Uterus (tissue), 4 donors: ENCODE measurements at places on chromosomes 1 and 21. TPM values are rescaled to one million over a fixed set of nuclear protein-coding genes. Genes with fewer than 3 reads are reported as not detected.

The AMPD1 gene
- total RNA-seq = 1.3 TPM

The C4BPA gene
- total RNA-seq = not detected

- no peak for DNase-seq
Observed at GRCh38 chr1:24996983-24997893, 67.2 kb upstream of the RUNX3 start.

GRCh38 chr1:178407215-178407614, 89.5 kb downstream of the CLEC20A start:
- no peak for DNase-seq

DNA sequence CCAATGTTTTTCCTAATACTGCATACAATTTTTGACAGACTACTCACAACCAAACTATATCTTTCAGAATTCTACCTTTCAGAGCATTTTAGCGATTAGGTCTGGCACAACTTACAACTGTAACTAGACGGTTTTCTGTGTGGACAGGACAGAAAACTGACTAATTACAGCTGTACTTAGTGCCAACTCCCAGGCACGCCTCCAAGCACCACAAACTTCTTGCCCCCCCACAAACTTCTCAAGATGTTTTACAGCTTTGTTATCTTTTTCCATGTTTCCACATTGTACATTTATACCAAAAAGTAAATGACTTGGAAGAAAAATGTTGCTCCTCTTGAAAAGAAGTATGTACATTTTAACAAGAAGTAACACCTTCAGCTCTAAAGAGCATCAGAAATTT, 13.8 kb downstream of the LYST start:
- no peak for DNase-seq

GRCh38 chr1:35882586-35882944, 444 bp upstream of the AGO1 start:
- no peak for DNase-seq

DNA sequence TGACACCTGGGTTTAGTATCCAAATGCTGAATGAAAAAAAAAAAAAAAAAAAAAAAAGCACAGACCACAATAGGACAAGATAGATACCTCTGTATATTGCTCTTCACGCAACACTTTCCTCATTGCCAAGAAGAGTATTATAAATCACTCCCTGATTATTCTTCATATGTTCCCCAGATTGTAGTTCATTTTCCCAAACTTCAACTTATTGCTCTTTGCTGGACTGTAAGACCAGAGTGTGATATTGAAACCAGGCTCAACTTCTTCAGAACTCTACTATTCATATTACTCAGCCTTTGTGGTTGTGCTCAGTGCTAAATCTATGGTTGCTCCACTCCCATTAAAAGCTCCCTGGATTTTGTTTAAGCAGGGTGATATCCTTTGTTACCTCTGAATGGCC, 180.4 kb downstream of the NTMT2 start:
- DNase-seq = no peak

The PTPRC gene
- 12.7 TPM for total RNA-seq

The RIT1 gene
- 53.8 TPM for total RNA-seq

- no peak for DNase-seq
Observed at GRCh38 chr21:36701756-36702621, 3.1 kb downstream of the SIM2 start.

DNA sequence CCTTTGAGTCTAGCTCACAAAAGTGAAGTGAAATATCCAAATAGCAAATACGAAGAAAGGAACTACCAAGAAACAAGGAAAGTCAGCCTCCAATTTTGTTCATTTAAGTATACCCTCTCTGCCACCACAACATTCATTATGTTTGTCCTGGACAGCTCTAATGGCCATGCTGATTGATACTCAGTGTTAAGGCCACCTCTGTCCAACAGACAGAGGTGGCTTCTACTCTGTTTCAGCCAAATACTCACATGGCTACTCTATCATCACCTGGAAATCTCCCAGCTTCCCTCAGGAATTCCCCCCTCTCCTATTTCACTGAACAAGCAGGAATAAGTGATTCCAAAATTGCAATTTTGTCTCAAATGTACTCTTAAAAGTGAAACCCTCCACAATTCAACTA, 10.7 kb downstream of the APP start:
- DNase-seq = no peak

The EVA1B gene
- 87.5 TPM for total RNA-seq

DNA sequence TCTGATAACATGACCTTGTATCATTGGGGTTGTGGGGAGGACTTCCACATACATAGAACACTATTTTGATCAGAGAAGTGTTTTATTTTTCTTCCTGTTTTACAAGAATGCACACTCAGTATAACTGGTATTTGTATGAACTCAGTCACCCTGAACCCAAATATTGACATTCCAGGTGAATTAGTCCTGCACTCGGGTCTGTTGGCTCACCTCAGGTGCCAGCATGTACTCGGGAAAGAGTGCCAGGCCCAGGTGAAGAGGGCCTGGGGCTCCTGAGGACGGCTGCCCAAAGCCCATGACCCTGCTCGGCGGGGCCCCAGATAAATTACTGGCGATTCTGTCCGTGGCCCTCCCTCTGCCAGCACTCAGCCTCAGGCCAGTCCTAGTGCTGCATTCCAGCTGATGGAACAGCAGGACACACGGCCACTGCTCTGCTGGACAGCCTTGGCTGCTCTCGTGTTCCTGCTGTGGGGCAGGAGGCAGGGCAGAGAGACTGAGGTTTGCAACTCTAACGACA, 75.4 kb upstream of the TMPRSS2 start:
- no peak for DNase-seq

- peak; percentile 79 for DNase-seq
Observed at GRCh38 chr1:171654942-171655745, 2.7 kb upstream of the MYOC start.

- no peak for DNase-seq
Observed at GRCh38 chr21:32525282-32525681, 60.0 kb downstream of the TCP10L start.

The GUCA2A gene
- not detected for total RNA-seq

DNA sequence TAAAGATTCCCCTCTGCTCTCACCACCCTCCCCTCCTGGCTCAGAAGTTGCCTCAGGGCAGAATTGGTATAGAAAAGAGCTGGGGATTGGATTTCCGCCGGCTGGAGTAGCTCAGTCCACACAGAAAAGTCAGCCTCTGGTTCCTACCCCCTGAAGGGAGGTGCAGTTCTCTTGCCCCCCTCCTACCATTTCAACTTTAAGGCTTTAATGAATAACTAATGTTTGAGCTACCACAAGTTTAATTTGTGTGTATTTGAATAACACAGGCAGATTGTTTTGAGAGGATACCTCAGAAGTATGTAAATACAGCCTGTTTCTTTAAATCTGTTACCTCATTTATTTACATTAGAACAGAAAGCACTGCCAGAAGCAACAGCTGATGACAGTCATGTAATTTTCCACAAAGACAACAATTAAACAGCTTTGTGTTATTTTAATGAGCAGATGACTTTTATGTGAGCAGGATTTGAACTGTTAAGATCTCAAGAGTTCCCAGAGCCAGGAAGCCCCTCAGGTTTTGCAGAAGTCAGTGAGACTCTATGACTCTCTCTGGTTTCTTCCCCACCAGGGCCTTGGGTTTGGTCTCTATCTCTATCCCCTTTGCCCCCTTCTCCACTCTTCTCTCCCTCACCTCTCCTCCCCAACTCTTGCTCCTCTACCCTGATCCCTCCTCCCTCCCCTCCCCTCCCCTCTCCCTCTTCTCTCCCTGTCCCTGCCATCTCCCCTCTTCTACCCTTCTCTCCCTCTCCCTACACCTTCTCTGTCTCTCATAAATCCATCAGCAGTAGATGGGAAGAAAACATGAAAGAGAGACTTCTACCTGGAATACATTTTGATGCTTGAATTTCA, 26.3 kb downstream of the DUSP10 start:
- no peak for DNase-seq

DNA sequence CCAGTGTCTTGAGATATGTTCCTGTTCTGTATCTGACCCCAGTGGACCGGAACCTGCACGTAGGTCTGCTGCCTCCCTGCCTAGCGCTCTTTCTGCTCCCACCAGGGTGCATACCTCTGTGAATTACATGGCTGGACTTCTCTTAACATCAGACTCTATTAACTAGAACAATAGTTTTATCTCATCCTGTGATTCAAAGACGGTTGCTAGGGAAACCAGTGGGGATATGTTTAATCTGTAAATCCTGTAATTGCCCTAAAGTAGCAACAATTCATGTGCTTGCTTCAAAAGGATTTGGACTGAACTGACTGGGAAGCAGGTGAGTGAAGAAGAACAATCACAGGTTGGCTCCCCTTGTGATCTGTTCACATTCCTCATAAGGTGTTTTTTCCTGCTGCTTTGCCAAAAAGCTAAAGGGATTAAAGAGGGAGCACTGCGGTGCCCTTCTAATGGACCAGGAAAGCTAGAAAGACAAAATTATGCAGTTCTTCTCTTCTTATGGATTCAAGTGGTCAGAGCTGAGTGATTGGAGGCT, 52.7 kb upstream of the DIRAS3 start:
- DNase-seq = no peak

The CYP2J2 gene
- 0.28 TPM for total RNA-seq

The RRAGC gene
- 17.6 TPM for total RNA-seq

The HTR6 gene
- total RNA-seq = not detected

DNA sequence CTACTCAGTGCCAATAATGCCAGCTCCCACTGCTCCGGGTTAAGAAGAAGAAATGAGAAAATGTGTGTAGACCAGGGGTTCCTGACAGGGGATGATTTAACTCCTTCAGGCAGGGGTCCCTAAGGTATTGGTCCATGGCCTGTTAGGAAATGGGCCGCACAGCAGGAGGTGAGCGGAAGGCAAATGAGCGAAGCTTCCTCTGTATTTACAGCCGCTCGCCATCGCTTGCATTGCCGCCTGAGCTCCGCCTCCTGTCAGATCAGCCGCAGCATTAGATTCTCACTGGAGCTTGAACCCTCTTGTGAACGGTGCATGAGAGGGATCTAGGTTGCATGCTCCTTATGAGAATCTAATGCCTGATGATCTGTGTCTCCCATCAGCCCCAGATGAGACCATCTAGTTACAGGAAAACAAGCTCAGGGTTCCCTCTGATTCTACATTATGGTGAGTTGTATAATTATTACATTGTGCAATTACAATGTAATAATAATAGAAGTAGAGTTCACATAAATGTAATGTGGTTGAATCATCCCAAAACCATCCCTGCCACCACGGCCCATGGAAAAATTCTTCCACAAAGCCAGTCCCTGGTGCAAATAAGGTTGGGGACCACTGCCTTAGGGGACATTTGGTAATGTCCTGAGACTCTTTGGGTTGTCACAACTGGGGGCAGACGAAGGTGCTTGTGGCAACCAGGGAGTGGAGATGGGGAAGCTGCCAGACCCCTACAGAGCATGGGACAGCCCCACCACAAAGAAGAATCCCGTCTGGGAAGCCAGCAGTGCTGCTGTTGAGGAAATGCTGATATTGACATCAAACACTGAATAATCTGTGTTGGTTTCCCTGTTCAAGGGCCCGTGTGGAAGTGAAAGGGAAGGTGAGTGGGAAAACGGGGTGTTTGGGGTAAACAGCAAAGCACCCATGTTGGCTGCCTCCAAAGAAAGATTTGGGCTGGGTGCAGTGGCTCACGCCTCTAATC, 60.8 kb downstream of the DHRS3 start:
- no peak for DNase-seq

- no peak for DNase-seq
Observed at GRCh38 chr1:168966217-168966616, 140.3 kb upstream of the ATP1B1 start.

GRCh38 chr1:18112611-18113010, 5.0 kb downstream of the IGSF21 start:
- DNase-seq = no peak

The NCMAP gene
- total RNA-seq = not detected

DNA sequence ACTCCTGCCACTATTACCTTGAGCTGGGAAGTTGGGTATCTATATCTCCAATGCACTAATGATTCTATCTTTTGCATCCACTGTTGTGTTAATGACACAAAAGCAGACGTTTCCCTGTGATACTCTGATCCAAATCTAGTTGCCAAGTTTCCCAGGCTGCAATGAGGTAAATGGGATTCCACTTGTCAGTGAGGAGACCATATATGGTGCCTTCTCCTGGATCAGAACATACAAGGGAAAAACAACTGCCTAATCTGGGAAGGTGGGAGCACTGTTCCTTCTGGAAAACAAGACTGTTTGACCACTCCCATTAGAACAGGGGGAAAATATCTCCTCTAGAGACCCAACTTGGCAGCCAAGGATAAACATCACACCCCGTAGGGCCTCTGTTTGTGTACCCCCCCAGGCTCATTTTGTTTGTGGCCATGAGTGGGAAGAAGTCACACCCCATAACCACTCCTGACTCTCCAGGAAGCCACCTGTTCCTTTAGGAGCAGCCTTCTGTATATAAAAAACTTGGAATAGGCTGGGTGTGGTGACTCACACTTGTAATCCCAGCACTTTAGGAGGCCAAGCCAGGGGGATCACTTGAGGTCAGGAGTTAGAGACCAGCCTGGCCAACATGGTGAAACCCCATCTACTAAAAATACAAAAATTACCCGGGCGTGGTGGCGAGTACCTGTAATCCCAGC, 28.5 kb upstream of the SLC6A9 start:
- DNase-seq = no peak

The MTFR1L gene
- total RNA-seq = 51.5 TPM

GRCh38 chr1:84582802-84583587, 8.8 kb upstream of the CTBS start:
- DNase-seq = no peak

The LCA5L gene
- 0.26 TPM for total RNA-seq

DNA sequence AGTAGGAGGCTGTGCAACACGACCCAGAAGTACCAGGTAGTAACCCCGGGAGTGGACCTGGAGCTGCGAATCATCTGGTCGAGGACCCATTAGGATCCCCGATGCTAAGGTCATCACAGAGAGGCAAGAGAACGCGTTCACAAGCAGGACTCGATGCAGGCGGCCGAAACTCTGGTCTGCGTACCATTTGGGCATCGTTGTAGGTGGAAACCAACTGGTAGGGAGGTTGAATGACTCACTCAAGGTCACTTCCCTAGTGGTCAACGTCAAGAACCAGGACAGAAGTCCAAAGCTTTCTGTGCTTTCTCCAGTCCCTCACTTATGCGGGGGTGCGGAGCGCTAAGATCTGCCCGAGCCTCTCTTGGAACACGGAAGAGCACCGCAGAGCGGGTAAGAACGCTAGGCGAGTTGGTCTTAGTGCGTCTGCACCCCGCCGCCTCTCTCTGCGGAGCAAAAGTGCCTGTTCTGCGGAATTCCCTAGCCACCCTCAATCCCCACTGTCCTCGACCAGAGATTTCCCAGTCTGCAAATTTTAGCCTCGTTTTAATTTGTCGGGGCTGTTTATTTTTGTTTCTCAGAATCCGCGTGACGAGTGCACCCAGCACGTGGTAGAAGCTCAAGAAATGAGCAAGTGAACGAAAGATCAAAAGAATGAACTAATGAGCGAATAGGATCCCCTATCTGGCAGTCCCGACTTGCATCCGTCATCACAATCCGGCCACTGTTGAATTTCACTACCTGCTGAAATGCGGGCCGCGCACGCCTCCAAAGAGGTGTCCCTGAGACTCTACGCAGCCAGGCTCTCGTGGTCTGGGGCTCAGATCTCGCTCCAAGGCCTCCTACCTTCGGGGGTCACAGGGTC, 12.2 kb downstream of the HLX start:
- DNase-seq = no peak

GRCh38 chr1:15762546-15762945, 4.0 kb downstream of the FBLIM1 start:
- DNase-seq = no peak

- no peak for DNase-seq
Observed at GRCh38 chr1:196875935-196876334, 11.9 kb upstream of the CFHR4 start.

- DNase-seq = no peak
Observed at GRCh38 chr1:87763483-87763882, 434.8 kb downstream of the LMO4 start.

GRCh38 chr21:41932576-41933312, 21.1 kb downstream of the C2CD2 start:
- DNase-seq = peak; percentile 40
